Renal cortical epithelial cell (primary cell): ENCODE measurements at places on chromosomes 4 and X. TPM values are rescaled to one million over a fixed set of nuclear protein-coding genes. Genes with fewer than 3 reads are reported as not detected.

The SEC24B gene
- 13.2 and 34.6 TPM in 2 replicates for total RNA-seq

The P2RY8 gene
- total RNA-seq: under 0.01 TPM in 1 of 2 replicates, not detected in the other

The BCAP31 gene
- total RNA-seq: 233 and 273 TPM in 2 replicates

The L1CAM gene
- total RNA-seq: 88.0 and 623 TPM in 2 replicates

The CSAG2 gene
- not detected in 2 replicates for total RNA-seq

The SSX2B gene
- not detected in 2 replicates for total RNA-seq

The FOXP3 gene
- total RNA-seq: 0.05 TPM in 1 of 2 replicates, not detected in the other

The TMSB15B gene
- 4.9 and 8.9 TPM in 2 replicates for total RNA-seq

The BTC gene
- total RNA-seq: 8.9 and 15.3 TPM in 2 replicates

The RTL9 gene
- 0.15 TPM in 1 of 2 replicates, not detected in the other for total RNA-seq

The IL2 gene
- not detected in 2 replicates for total RNA-seq

The FAT1 gene
- 251 and 594 TPM in 2 replicates for total RNA-seq

The MAGEB1 gene
- total RNA-seq: not detected in 2 replicates

The RIPPLY1 gene
- not detected in 2 replicates for total RNA-seq

The PLAC8 gene
- 0.35 and 4.8 TPM in 2 replicates for total RNA-seq

The EVC2 gene
- total RNA-seq: 6.6 and 14.7 TPM in 2 replicates

The HS6ST2 gene
- total RNA-seq: 3.5 and 8.2 TPM in 2 replicates

The RTL3 gene
- not detected in 2 replicates for total RNA-seq

The SLC10A4 gene
- 0.20 TPM in 1 of 2 replicates, not detected in the other for total RNA-seq

The GRID2 gene
- not detected in 2 replicates for total RNA-seq

The ZXDB gene
- total RNA-seq: 6.4 and 12.2 TPM in 2 replicates

The MAP3K15 gene
- total RNA-seq: 1.3 and 1.7 TPM in 2 replicates

The RAB33A gene
- total RNA-seq: 0.15 and 1.4 TPM in 2 replicates

The TREX2 gene
- total RNA-seq: 0.50 TPM in 1 of 2 replicates, not detected in the other

The DGAT2L6 gene
- total RNA-seq: not detected in 2 replicates

The ARX gene
- total RNA-seq: not detected in 2 replicates

The CXCL11 gene
- 0.10 and 1.2 TPM in 2 replicates for total RNA-seq

The PAGE1 gene
- total RNA-seq: not detected in 2 replicates

The CD99 gene
- total RNA-seq: 41.2 and 52.8 TPM in 2 replicates
